ENCODE measurements at places on chromosomes 1 and 21.

DNA sequence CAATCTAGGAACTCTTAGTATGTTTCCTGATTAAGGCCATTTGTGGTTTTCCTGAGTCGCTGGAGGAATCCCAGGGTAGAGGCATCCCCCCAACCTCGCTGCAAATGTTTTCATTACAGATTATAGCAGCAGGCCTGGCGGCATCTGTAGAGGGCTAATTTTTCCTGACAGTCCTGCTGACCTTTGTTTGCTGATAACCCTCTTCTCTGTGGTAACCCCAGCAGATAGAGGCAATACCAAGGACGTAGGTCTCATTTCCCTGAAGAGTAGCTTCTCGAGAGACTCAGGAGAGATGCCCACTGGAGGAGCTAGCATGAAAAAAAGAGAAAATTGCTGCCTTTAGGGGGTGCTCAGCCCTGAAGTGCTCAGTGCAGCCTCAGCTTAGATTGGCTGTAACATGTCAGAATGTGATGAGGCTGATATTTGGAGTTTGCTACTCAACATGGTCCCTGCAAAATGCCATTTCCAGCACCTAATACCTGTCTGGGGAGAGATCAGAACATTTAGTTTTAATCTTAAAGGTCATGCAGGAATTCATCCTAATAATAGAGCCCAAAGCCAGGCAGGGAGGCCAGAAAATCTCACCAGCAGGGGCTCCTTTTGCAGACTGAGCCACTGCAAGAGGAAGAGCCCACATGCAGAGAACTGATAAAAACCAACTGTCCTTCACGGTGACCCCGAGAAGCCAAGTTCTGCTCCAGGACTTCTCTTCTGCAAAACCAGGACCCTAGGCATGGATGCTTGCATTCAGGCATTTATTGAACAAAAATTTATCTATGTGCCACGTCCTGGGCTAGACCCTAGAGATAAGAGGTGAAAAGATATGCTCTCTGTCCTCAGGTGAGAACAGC, 184.5 kb downstream of the KAZN start:
- DNase-seq: no peak

- no peak for DNase-seq
Observed at GRCh38 chr1:175054736-175055135, 12.9 kb upstream of the TNN start.

GRCh38 chr1:198638441-198638840, 399 bp upstream of the PTPRC start:
- no peak for DNase-seq

GRCh38 chr21:34983680-34984086, 65.4 kb downstream of the RUNX1 start:
- no peak for DNase-seq

DNA sequence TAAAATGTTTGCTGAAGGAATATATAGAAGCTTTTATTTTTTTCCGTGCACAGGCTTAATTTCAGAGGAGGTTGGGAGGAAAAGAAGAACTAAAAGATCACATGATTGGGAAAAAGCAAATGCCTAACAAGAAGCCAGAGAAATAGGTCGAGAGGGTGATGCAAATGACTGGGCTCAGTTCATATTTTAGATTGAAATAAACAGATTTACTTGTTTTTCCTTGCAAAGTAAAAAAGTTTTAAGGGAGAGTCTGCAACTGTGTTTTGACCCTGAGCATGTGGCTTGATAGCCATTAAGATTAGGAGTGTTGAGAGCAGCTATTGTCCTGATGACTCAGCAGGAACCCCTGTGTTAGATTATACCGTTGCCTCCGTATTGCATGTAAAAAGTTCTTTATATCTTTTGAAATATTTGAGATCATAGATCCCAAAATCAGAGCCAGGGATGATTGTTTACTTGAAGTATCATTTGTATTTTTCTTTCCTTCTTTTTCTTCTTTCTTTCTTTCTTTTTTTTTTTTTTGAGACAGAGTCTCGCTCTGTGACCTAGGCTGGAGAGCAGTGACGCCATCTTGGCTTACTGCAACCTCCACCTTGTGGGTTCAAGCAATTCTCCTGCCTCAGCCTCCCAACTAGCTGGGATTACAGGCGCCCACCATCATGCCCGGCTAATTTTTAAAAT, 20.2 kb downstream of the CLIC4 start:
- DNase-seq: no peak

GRCh38 chr1:209435654-209436566, 147.6 kb upstream of the CAMK1G start:
- peak; percentile 46 for DNase-seq

GRCh38 chr1:88773540-88774150, 89.6 kb downstream of the PKN2 start:
- DNase-seq: peak; percentile 4

GRCh38 chr1:185338719-185339622, 21.9 kb upstream of the IVNS1ABP start:
- DNase-seq: peak; percentile 28

DNA sequence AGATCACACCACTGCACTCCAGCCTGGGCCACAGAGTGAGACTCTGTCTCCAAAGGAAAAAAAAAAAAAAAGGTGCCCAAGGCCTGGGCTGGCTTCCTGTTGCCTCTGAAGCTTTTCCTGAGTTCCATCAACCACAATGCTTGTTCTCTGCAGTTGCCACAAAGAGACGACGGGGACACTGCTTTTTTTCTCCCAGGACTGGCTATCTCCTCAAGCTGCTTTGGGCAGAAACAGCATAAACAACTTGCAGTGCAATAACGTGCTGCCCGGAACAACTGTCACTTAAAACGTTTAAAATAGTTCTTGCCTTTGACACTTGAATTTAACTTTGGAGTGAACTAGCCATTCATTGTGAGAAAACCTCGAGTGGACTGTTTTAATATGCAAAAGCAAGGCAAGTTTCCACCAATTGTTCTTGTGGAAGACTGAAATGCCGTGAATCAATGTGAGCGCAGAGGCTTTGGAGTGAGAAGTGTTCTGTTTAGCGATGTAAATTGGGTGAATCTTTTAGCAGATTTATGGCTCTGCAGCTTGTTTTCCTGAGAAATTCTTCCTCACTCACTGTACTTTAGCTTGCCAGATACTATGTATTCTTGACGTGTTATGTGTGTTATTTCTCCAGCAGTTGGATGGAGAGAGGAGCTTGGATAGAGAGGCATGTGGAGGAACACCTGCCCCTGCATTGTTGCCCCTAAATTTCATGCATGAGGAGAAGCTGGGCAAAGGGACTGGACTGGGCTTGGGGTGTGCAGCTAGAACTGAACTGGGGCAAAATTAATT, 188.1 kb upstream of the KIAA0040 start:
- no peak for DNase-seq

GRCh38 chr1:14880456-14881316, 272.9 kb upstream of the TMEM51 start:
- peak; percentile 69 for DNase-seq

DNA sequence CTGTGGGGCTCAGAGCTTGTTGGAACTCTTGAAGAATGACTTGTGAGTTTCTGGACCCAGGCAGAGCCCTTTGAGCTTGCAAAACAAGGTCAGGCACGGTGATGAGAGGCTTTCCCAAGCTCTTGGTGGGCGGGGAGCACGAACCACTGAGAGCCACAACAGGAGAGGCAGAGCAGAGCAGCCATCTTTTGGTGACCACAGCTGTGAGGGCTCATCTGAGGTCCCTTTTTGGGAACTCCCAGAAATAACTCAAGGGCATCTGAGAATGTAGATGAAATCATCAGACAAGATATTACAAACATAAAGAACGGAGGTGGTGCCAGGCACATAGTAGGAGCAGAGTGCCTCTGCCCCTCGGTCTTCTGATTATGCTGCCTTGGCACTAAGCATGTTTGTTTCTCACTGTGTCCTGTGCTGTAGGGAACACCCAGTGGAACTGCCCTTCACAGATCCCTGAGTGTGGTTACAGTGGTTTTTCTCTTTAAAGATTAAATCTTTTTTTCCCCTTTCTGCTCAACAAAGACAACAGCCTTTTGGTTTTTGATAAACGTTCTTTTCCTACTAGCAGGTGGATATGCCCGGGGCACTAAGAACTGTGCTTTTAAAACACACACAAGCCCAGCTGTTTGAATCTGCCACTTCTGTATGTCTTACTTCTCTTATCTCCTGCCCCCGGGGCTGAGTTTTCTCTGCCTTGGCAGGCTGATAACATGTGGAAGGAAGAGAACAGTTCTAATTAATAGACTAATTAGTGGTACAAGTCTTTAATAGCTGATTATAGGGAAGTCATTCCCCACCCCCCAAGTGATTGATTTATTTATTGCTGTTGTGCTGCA, 37.7 kb downstream of the CD34 start:
- DNase-seq: no peak

DNA sequence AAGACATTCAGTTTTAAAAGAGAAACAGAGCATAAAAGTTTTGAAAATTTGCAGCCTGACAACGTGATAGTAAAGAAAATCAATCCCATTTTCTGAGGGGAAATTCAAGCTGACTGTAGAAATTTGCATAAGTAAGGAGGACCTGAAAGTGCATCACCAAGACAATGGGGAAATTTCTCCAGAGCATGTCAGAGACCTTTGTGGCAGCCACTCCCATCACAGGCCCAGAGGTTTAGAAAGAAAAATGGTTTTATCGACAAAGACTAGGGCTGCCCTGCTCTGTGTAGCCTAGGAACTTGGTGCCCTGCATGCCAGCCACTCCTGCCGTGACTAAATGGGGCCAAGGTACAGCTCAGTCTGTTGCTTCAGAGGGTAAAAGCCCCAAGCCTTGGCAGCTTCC, 1640.2 kb upstream of the PRMT6 start:
- DNase-seq: no peak

- DNase-seq: no peak
Observed at GRCh38 chr1:40265298-40265697, 7.3 kb downstream of the ZMPSTE24 start.

DNA sequence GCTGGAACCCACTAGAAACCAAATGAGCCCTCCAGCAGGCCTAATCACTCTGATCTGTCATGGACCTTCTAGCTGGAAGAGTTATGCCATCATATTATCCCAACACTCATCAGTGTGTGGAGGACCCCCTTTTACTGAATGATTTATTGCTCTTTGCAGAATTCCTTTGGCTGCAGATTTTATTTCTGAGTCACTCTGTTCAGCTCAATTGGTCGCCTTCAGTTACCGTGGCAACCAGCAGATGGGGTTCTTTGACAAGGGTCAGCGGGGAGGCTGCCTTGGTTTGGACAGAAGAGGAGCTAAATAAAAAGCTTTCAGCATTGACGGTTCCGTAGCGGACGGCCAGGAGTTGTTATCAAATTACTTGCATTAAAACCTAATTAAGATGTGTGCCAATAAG, 220.1 kb downstream of the SDCCAG8 start:
- DNase-seq: no peak

DNA sequence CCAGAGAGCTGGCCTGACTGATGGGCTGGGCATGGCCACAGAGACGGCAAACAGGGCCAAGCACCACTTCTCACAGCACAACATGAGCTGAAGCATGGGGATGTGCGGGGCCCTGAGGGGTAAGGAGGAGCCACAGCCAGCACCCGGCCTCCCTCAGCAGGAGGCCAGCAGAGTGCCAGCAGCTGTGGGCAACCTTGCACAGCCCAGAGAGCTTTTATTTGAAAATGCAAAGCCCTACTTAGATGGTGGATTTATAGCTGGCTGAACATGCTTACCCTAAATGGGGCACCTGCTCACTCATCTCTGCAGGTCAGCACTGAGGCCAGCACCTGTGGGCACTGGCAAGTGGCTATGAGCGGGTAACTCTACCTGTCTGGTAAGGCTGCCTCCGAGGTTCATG, 44.1 kb downstream of the SLC66A1 start:
- no peak for DNase-seq

- DNase-seq: no peak
Observed at GRCh38 chr1:223052462-223052861, 90.6 kb downstream of the TLR5 start.

- no peak for DNase-seq
Observed at GRCh38 chr21:35206141-35207125, 157.3 kb upstream of the RUNX1 start.

- no peak for DNase-seq
Observed at GRCh38 chr1:72140222-72140621, 142.1 kb downstream of the NEGR1 start.

GRCh38 chr1:175839779-175840669, 96.6 kb upstream of the TNR start:
- no peak for DNase-seq

DNA sequence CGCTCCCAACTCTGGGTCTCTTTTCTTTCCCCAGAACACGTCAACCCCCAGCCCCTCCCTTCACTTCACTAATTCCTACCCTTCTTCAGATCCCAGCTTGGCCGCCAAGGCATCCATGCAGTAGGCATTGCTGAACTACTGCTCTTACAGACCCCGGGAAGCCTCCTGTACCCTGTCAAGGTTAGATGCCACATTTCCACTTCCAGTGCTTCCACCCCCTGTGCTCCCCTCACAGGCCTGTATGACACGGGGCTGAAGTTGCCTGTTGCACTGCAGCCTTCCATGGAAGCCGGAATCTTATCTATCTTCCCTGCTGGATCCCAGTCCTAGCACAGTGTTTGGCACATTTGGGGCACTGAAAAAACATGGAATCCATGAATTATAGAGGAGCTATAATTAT, 99.0 kb upstream of the SOD1 start:
- no peak for DNase-seq

- no peak for DNase-seq
Observed at GRCh38 chr1:151737479-151737878, 16.2 kb downstream of the RIIAD1 start.

DNA sequence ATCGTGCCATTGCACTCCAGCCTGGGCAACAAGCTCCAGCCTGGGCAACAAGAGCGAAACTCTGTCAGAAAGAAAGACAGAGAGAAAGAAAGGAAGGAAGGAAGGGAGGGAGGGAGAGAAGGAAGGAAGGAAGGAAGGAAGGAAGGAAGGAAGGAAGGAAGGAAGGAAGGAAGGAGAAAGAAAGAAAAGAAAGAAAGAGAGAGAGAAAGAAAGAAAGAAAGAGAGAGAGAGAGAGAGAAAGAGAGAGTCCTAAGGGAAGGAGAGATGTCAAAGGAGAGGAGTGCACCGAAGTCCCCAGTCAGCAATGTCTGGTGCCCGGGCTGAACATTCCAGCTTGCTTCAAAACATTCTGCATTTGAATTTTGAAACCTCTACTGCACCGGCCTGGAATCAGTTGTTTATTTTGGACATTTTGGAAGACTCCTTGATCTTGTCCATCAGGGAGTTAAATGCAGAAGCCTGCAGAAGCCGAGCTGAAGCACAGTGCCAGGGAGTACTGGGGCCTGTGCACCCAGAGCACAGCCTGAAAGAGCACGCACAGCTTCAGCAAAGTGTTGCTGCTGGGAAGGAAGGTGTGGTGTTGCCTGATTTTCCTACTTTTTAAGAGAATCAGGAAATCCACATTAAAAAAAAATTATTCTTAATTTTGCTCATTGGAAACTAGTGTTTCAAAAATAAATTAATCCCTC, 3.7 kb upstream of the IGSF3 start:
- DNase-seq: no peak

DNA sequence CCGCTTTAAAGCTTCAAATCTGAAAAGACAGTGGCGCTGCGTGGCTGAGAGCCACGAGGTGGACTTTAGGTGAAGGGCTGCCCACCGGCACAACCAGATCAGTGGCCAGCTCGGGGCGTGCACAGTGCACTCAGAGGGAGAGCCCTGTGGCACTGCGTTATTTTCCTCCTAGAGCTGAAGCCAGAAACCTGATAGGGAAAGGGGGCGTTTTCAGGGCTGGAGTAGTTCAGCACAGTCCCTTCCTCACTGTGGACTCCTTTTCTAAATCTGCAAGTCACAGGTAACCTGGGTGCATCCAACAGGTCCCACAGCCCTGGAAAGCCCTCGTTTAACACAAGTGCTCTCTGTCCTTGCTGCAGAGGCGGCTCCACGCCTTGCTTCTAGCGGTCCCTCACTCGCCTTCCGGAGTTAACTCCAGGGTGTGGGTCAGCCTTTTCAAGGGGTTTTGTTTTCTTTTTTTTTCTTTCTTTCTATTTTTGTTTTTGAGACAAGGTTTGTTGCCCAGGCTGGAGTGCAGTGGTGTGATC, 81.2 kb downstream of the GALNT2 start:
- DNase-seq: no peak

All from AG09309 (cell line).